Activated CD8-positive, alpha-beta T cell treated with anti-CD3 and anti-CD28 coated beads for 36 hours (primary cell): ENCODE measurements at places on chromosomes 6 and 20.

DNA sequence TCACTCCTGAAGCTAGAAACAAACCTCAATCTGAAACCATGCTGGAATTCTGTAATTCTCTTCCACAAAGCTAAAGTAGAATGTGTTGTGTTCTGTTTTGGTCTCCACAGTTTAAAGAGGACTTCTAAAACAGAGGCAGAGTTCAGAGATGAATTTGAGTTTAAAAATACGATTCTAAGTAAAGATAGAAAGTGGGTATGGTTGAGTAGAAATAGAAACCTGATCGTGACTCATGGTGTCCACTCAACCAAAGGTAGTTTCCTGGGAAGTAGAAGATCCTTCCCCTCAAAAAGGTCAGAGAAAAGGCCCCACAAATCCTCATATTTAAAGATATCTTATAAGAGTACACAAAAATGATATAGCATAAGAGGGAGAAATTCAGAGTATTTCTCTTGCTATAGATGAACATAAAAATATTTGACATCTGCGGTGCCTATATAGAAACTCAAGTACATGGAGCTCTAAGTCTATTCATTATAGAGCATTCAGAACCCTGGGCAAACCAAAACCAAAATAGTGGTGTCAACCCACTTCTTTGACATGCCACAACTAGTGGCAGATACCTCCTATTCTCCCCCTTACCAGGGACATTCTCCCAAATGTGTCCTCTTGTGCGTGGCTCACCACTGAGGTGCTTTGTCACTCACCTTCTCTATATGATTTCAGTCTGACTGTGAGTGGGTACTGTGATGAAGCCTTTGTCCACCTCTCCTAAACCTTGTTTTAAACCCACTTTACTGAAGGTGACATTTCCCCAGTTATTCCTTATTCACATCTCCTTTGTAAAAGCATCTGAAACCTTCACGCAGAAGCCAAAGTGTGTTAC is 84.5 kb downstream of the PLCB1 start:
- peak; percentile 18 for DNase-seq

- DNase-seq, result no peak
These were observed 219.9 kb downstream of the OTOR start for GRCh38 chr20:16968099-16968498.

DNA sequence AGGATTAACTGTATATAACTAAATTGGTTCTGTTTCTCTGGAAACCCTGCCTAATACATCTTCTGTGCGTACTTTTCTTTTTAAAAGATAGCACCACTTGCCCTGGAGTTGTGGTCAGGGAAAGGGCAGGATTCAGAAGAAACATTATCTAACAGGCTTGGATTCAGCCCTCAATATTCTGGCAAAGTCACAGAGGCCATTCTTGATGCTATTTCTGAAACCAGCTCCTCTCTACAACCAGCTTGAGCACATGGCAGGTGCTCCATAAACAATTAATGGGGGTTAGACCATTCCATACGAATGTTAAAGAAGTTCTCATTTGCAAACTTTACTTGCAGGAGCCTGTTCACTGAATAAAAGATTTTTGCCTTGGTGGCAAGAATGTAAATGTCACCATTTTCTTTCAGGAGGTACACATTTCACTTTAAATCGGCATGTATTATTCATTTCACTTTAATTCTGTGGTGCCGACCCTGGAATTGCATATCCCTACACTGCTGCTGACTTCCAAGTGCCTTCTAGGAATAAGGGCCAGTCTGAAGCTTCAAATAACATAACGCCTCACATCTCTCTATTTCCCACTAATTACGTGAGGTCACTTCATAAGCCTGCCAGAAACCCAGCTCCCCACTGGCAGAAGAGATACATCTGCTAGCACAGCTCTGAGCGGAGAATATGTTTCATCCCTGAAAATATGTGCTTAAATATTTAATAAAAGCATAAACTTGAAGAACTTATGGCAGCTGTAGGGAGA is 248.7 kb downstream of the ADGRG6 start:
- no peak for DNase-seq

GRCh38 chr20:63767456-63767855 is 27.9 kb downstream of the SLC2A4RG start:
- no peak for DNase-seq

GRCh38 chr20:25496968-25497401 is 88.3 kb downstream of the NINL start:
- no peak for DNase-seq

DNA sequence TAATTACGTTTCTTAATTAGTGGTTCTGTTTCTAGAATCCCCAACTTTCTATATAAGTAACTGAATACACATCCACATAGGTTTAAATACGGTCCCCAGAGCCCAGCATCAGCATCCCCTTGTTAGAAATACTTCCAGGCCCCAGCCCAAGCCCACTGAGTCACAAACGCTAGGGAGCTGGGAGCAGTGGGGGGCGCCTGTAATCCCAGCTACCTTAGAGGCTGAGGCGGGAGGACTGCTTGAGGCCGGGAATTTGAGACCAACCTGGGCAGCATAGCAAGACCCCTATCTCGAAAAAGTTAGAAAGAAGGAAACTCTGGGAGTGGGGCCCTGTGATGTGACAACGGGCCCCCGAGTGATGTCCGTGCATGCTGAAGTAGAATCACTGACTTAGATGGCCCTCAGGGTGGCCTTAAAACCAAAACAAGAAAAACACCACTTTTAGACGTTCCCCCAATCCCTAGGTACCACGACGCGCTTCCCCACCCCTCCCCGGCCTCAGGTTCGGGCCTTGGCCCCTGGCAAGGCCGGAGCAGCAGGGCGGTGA is 1.3 kb upstream of the PPP1R3G start:
- DNase-seq, result no peak

DNA sequence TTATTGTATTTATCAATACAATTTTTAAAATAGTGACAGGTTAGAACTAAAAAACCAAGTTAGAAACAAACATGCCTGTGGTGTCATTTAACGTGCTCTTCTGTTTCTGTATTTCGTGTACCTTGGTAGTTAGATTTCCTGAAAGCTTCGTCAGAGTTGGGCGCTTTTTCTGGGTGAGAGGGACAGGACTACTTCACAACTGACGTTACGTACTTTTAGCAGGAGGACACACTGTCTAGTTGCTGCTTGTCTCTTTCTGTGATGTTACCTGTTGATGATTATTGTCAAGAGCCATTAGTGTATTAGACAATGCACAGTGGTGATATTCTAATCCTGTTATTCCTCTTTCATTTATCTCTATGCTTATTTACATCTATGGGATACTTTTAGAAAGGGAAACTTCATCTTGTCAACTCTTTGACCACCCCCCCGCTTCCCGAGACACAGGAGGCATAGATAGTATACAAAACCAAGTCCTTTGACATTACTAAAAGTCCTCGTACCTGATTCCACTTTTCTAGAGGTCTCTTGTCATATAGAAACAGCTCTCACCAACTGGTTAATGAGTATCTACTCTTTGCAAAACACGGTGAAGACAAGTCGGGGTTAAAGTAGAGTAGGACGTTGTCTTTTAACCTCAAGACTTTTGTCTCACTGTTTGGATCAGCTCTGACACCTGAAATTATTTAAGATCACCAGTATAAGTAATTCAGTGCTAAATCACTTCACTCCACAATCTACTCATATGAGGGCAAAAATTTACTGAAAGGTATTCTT is 96.3 kb downstream of the LYRM2 start:
- no peak for DNase-seq

- no peak for DNase-seq
These were observed 44.8 kb downstream of the ITPR3 start for GRCh38 chr6:33665957-33666356.

- DNase-seq, result no peak
These were observed 49.9 kb upstream of the MAFB start for GRCh38 chr20:40738976-40739375.

- DNase-seq, result peak; percentile 12
These were observed 27.9 kb upstream of the BMP6 start for GRCh38 chr6:7697820-7698623.

DNA sequence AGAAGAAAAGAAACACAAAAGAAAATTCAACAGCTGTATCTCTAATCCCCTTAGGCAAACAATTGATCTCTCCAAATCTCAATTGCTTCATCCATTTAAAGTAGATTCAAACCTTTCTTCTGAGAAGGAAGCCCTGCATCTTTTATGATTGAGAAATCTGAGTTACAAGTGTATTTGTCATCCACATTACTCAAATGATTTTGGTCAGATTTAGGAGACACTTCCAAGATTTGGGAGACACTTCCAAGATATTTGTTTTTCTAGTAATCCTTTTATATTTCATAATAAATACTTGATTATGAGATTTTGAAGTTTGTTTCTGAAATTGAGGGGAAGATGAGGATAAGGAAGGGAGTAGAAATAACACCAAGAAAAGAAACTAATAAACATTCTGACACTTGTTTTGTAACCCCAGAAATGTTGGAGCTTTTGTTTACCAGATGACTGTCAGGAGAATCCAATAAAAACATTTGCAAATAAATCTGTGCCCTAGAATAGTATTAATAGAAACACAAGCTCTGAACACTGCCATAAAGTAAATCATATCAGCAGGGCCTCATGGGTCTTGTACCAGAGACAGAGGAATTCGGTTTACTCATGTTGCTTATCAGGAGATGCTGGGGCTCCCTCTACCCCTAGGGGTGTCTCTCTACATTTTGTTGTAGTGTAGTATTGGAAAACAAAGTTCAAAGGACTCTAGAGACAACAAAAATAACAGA is 314.3 kb upstream of the NT5E start:
- no peak for DNase-seq

GRCh38 chr6:18389479-18389878 is 2.3 kb downstream of the RNF144B start:
- DNase-seq, result no peak

DNA sequence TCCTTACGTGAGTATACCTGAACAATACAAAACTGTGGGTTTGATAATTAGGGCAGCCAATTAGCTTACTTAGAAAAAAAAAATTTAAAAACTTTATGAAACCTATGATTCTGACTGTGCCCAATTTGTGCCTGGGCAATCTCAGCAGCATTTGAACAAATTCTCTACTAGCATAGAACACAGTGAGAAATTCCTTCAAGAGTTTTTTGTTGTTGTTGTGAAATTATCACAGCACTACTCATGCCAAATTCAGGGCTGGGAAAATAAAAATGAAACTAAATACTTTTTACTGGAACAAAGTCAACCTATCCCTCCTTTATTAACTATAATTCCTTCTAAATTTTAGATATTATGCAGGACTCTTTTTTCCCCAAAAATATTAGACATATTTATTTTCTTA is 42.9 kb downstream of the POU3F2 start:
- no peak for DNase-seq

GRCh38 chr6:88377976-88378568 is 211.9 kb upstream of the CNR1 start:
- no peak for DNase-seq

- peak; percentile 81 for DNase-seq
These were observed 95.1 kb upstream of the EXOC2 start for GRCh38 chr6:788058-788457.
